NCI-H146 (cell line): ENCODE measurements at places on chromosomes 4 and X.

DNA sequence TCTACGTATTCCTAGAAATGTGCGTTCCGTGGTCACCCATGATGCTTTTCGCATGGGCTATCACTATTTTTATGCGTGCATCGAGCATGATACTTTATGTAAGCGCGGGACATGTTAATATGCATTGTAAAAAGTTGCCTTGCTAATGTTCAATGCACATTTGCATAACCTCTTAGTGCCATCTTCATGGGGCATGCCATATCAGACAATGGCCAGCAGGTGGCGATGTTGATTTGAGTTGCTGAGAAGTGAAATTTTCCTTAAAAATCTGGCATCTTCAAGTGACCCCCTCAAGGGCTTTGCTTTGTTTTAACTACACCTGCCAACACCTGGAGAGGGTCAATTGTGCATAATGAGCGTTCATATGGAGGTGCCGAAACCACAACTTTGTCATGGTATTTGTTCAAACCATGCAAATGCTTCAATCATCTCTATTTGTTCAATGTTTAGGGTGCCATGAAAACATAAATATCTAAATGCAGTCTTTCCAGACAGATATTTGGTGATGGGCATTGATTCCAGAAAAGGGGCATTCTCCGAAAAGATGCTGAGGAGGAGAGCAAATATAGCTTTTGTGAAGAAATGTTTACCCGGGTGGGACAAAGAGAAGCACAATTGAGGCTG is 833.9 kb upstream of the PRKX start:
- peak; percentile 94 for DNase-seq

DNA sequence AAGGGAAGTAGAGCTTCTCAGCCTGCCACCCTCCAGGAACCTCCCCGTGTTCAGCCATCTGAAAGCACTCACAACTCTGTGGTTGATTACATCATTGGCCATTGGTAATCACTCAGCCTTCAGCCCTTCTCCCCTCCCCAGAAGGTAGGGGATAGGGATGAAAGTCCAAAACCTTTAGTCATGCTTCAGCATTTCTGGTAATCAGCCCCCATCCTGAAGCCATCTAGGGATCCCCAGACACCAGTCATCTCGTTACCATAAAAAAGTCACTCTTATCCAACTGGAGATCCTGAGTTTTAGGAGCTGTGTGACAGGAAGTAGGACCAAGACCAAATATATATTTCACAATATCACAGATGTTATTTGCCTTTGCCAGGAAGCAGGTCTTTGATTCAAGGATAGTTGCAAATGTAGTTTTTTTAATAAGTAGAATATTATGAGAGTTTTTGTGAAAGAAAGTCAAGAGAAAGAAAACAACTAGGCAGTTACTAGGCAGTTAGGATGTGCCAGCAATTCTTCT is 364.6 kb upstream of the NOCT start:
- DNase-seq = no peak

GRCh38 chrX:20595928-20596575 is 329.3 kb upstream of the RPS6KA3 start:
- no peak for DNase-seq

- no peak for DNase-seq
Measured at GRCh38 chr4:176753049-176753448, 39.7 kb downstream of the VEGFC start.

DNA sequence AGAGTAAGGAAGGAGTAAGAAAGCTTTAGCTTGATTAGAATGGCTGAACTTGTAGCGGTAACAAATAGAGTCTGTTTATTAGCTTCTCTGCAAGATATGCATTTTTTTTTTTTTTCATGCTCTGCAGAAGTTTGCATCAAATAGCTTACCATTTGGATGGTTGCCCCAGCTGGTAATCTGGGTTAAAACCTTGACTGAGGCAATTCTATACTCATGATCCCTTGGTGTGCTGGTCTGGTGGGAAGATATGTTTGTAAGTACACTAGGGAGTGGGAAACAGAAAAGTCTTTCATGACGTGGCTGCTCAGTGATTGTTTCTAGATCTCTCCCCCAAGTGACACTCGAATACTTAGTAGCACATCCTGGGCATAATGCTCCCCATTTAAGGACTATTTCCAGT is 32.1 kb downstream of the SEPTIN11 start:
- DNase-seq = no peak

DNA sequence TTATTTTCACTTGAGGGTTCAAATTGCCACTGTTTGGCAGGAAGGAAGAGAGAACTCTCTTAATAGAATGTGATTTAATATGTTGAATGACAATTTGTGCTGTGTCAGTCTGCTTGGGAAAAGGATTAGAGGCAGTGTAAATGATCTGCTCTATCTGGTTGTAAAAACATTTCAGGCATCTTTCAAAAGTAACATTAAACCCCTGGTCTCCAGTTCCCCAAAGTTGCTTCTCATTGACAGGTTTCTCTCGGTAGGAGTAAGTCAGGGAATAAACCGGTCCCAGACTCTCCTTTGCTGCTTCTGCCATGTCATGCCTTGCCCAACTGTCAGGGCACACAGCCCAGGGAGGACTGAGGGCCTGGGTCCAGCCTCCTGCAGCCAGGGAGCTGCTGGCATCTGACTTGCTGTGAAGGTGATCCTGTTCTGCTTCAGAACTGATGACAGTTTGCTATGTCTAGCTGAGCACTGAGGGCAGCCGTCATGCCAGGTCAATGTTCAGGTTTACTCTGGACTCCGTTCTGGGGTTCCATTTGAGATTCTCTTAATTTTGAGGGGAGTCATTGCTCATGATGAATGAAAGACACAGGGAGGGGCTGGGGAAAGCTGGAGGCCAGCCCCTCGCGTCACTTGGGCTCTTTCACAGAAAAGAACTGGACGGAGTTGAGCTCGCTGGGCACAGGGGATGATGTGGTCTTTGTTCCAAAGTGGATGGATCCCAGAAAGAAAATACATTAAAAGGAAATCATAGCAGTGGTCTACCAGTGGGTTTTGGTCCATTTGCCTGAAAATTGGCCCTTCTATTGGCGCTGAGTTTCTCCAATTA is 312.4 kb downstream of the ARHGAP10 start:
- DNase-seq = no peak

GRCh38 chr4:58247792-58248191 is 1137.6 kb upstream of the IGFBP7 start:
- peak; percentile 37 for DNase-seq

DNA sequence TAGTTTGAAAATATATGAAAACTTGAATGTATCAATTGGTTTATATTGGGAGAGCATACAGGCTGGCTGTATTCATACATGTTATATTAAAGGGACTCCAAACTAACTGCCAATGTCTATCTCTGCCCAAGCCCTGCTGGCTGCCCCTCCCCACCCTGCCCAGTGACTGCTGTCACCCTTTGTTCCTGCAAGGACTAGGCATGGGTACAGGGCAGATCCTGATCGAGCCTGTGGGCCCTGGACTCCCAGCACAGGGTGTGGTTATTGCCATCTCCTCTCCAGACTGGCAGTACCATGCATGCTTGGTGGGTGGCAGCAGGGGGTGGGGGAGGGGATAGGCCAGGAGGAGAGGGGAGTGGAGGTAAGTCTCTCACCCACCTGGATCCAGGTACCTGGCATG is 167.5 kb upstream of the RASGEF1B start:
- DNase-seq = no peak

GRCh38 chrX:114970806-114971205 is 46.6 kb downstream of the IL13RA2 start:
- no peak for DNase-seq

GRCh38 chr4:52579602-52580272 is 79.4 kb downstream of the USP46 start:
- DNase-seq = no peak
